SK-N-SH (cell line): ENCODE measurements at places on chromosomes 7 and 10.

- no peak for DNase-seq
- H3K27ac ChIP-seq: no peak overlapping the region
- no peaks in the 10 kb centered on the region for H3K36me3 ChIP-seq
- H3K4me1 ChIP-seq: no peaks in the 10 kb centered on the region
- no peaks in the 10 kb centered on the region; the same call in 1 of the 2 replicates for H3K27me3 ChIP-seq
Observed at GRCh38 chr7:101740981-101741725, 76.3 kb upstream of the CUX1 start.

DNA sequence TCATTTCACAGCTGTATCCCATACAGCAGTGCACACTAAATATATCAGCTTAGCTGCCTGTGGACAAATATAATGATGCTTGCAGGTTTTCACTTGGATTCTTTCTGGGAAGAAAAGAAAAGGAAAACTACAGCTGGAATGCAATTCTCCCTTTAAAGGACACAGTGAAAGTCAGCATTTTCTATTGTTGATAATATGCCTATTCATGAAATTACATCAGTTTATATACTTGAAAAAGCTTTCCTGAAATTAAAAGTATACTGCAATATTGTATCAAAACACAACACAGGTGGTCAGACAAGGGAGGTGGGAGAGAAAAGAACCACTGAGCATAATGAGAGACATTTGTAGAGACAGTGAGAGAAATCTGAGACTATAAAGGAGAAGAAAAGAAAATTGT is 20.3 kb downstream of the THSD7A start:
- no peak for DNase-seq
- H3K27me3 ChIP-seq: no peaks in the 10 kb centered on the region
- no peak overlapping the region for H3K27ac ChIP-seq
- H3K36me3 ChIP-seq: no peaks in the 10 kb centered on the region

- peak overlapping the region; percentile 71 for H3K4me3 ChIP-seq
- H3K4me1 ChIP-seq: peaks cover 18% of the 10 kb centered on the region
- peak overlapping the region; percentile 88 for H3K27ac ChIP-seq
- peaks cover 4% of the 10 kb centered on the region for H3K36me3 ChIP-seq
Observed at GRCh38 chr10:114821915-114822443, 399 bp downstream of the FHIP2A start.

DNA sequence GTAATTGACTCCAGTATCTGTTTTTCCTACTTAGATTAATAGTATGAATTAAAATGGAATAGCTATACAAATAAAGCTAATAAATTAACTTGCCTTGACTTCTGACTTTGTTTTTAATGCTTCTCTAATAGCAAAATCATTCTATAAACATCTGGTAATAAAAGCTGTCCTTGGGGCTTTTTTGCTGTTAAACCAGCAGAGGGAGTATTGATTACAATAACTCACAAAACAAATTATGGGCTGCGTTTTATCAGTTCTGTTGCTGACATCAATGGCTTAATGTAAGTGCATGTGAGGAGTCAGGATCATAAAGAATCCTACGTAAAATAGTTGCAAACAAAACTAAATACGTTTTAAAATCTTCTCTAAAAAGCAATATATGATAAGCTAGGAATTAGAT is 667.8 kb downstream of the PCDH15 start:
- no peaks in the 10 kb centered on the region for H3K27me3 ChIP-seq
- H3K36me3 ChIP-seq: no peaks in the 10 kb centered on the region
- DNase-seq: peak; percentile 23
- H3K4me3 ChIP-seq: no peak overlapping the region

GRCh38 chr7:33685981-33686683 is 219.2 kb upstream of the BMPER start:
- no peaks in the 10 kb centered on the region for H3K36me3 ChIP-seq
- H3K27me3 ChIP-seq: no peaks in the 10 kb centered on the region
- no peaks in the 10 kb centered on the region for H3K4me1 ChIP-seq

GRCh38 chr10:8829592-8829991 is 775.1 kb downstream of the GATA3 start:
- H3K4me1 ChIP-seq: no peaks in the 10 kb centered on the region; the same call in 1 of the 2 replicates
- H3K27ac ChIP-seq: no peak overlapping the region
- no peak for DNase-seq
- no peak overlapping the region for H3K4me3 ChIP-seq
- H3K27me3 ChIP-seq: no peaks in the 10 kb centered on the region

DNA sequence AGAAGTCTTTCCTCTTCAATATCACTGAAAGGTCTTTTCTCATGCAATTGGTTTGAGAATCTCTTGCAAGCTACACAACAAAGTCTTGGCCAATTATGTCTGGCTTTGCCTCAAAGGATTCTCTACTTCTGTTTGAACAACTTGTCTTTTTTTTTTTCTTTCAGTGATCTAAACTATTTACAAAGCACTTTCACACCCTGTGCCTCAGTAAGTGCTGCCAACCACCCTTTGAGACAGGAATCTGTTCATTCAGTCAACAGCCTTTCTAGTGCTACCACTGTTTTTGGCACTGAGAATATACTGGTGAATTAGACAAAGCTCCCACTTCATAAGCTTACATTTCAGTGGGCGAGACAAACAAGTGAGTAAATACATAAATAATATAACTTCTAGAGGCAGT is 26.9 kb upstream of the SDK1 start:
- no peaks in the 10 kb centered on the region for H3K36me3 ChIP-seq
- no peaks in the 10 kb centered on the region for H3K4me1 ChIP-seq
- no peak overlapping the region for H3K27ac ChIP-seq
- no peak overlapping the region for H3K4me3 ChIP-seq
- no peaks in the 10 kb centered on the region for H3K27me3 ChIP-seq
- DNase-seq: no peak

DNA sequence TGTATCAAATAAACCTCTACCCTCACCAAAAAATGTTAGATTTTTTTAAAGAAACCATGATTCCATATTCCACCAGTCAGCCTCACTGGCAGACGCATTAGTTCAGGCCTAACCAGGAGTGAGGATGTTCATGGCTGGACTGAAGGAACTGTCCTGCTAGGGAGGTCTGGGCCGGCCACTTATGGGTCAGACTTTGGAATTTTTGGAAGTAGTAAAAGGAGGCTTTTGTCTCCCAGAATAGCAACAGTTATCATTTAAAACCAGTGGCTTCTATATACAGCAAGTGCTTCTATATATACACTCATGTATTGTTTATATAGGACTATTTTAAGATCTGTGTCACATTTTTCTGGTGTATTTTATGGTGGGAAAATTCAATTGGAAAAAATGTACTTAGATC is 120.5 kb downstream of the CNNM2 start:
- no peaks in the 10 kb centered on the region for H3K36me3 ChIP-seq
- no peak overlapping the region for H3K4me3 ChIP-seq
- H3K27ac ChIP-seq: no peak overlapping the region
- H3K4me1 ChIP-seq: no peaks in the 10 kb centered on the region

GRCh38 chr10:6563075-6563474 is 17.0 kb downstream of the PRKCQ start:
- no peak overlapping the region for H3K4me3 ChIP-seq
- no peaks in the 10 kb centered on the region for H3K4me1 ChIP-seq
- no peak for DNase-seq
- H3K27me3 ChIP-seq: peaks cover 9% of the 10 kb centered on the region

GRCh38 chr10:7561985-7562384 is 104.8 kb downstream of the ITIH5 start:
- no peak for DNase-seq
- no peak overlapping the region for H3K27ac ChIP-seq
- H3K4me3 ChIP-seq: no peak overlapping the region
- no peaks in the 10 kb centered on the region; the same call in 1 of the 2 replicates for H3K4me1 ChIP-seq

GRCh38 chr7:3174515-3175284 is 126.4 kb upstream of the SDK1 start:
- H3K4me1 ChIP-seq: no peaks in the 10 kb centered on the region
- H3K4me3 ChIP-seq: no peak overlapping the region
- no peak overlapping the region for H3K27ac ChIP-seq
- no peak for DNase-seq
- H3K27me3 ChIP-seq: no peaks in the 10 kb centered on the region

DNA sequence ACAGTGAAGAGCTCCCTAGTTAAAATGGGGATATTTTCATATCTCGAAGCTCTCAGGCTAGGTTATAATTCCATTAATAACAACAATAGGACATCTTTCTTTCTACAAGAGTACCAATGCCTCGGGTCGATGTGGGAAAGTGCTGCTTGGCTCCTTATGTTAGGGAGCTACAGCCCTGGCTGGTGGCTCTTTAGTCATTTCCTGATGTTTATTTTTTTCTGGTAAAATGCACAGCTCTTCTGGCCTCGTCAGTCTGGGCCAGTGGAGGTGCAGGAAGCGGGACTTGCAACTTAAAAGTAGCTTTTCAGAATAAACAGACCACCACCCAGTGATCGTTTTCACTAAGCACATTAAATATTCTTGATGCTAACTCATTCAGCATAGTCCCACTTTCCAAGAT is 58.3 kb downstream of the MKX start:
- peaks cover 24% of the 10 kb centered on the region for H3K27me3 ChIP-seq
- no peak overlapping the region for H3K27ac ChIP-seq
- H3K36me3 ChIP-seq: no peaks in the 10 kb centered on the region
- no peak overlapping the region for H3K4me3 ChIP-seq

DNA sequence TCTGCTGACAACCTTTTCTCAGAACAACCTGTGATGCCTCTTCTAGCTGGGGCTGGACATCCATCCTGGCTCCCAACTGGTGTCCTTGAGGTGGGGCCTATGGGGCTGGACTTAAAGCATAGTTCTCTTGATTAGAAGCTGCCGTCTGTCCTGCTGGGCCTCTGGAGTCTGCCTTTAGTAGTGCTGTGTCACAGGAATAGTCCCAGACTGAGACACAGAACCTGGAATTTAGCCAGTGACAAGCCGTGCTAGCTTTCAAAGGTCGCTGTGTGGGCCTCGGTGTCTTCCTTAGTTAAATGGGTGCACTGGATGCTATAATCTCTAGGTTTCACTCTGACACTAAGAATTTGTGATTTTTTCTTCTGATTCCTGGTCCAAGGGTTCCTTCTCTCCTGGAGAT is 41.2 kb downstream of the GPR141 start:
- H3K4me1 ChIP-seq: no peaks in the 10 kb centered on the region
- no peaks in the 10 kb centered on the region for H3K27me3 ChIP-seq
- no peaks in the 10 kb centered on the region for H3K36me3 ChIP-seq
- DNase-seq: no peak

GRCh38 chr7:412313-412710 is 107.3 kb downstream of the PDGFA start:
- no peak overlapping the region for H3K27ac ChIP-seq
- H3K4me1 ChIP-seq: no peaks in the 10 kb centered on the region

DNA sequence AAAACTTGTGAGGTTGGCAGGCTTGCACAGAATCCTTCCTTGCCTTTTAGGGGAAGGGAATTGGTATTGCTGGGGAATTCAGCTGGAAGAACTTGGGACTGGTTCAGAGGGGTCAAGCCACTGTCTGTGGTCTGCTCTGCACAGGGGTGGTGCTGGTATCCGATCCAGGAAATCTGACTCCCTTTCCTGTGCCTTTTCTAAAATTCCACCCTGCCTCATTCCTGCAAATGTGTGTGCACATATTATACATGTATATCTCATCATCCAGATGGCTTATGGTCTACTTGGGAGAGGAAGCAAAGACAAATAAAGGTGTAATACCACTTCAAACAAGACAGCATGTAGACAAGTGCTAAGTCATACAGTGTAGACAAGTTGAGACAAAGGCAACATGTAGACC is 14.3 kb downstream of the UBTD1 start:
- H3K4me3 ChIP-seq: no peak overlapping the region
- no peaks in the 10 kb centered on the region for H3K36me3 ChIP-seq
- no peaks in the 10 kb centered on the region for H3K27me3 ChIP-seq
- H3K4me1 ChIP-seq: peaks cover 6% of the 10 kb centered on the region; the same call in 1 of the 2 replicates
- no peak for DNase-seq

- H3K4me3 ChIP-seq: no peak overlapping the region
- H3K27ac ChIP-seq: no peak overlapping the region
- no peaks in the 10 kb centered on the region for H3K27me3 ChIP-seq
- DNase-seq: peak; percentile 13
- H3K36me3 ChIP-seq: peaks cover 4% of the 10 kb centered on the region
Observed at GRCh38 chr7:10022957-10023356, 950.7 kb upstream of the PHF14 start.

- DNase-seq: no peak
- no peak overlapping the region for H3K4me3 ChIP-seq
- H3K36me3 ChIP-seq: no peaks in the 10 kb centered on the region
- H3K27me3 ChIP-seq: peaks cover 14% of the 10 kb centered on the region; the same call in 1 of the 2 replicates
- no peaks in the 10 kb centered on the region for H3K4me1 ChIP-seq
- H3K27ac ChIP-seq: no peak overlapping the region
Observed at GRCh38 chr7:122123746-122124145, 20.3 kb downstream of the AASS start.

DNA sequence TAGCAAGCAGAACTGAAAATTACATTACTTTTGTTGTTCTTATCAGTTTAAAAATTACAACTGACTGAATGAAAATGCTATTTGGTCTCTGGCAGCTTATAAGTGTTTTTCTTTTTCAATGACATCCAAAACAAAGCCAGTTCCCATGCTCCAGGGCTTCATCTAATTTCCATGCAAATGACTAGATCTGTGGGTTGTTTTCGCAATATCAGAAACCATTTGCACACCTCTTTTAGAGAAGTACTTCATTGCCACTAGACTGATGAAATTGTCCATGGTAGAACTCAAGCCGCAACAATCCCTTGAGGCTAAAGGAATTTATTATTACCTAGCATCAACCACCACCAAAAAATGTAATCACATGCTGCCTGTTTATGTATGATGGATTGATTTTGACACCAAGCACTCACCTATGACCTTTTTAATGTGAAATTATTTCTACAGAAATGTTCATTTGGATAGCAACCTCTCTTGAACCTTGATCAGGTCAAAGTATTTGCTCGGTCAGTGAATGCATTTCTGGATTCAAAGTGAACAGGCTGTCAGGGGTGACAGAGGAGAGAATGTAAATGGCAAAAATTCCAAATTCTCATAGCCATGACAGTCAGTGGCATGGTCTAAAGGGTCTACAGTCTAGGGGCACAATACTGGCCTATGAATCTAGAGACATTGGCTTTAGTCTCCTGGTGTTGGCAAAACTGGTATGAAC is 769.3 kb downstream of the SORCS1 start:
- no peaks in the 10 kb centered on the region for H3K36me3 ChIP-seq
- peaks cover 3% of the 10 kb centered on the region; the same call in 1 of the 2 replicates for H3K4me1 ChIP-seq

DNA sequence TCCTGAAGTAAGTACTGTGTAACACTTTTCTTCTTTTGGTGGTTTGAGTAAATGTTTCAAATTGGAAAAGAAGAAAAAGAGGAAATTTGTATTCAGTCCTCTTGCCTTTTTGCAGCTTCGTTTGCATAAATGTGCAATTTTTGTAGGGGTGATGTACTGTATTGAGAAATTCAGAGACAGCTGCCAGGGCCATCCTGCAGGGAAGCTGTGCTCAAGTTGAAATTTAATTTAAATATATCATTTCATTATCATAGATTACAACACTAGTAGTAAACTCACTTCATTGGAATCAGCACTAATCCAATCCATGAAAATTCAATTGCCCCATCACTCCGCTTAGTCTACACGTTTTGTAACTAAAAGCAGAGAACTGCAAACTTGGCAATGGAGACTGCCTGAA is 415.4 kb downstream of the DNAJB9 start:
- H3K4me3 ChIP-seq: no peak overlapping the region
- no peaks in the 10 kb centered on the region for H3K4me1 ChIP-seq
- H3K36me3 ChIP-seq: no peaks in the 10 kb centered on the region
- no peak for DNase-seq
- no peaks in the 10 kb centered on the region for H3K27me3 ChIP-seq
- H3K27ac ChIP-seq: no peak overlapping the region
